ENCODE measurements at places on chromosomes 3 and 15. TPM values are rescaled to one million over a fixed set of nuclear protein-coding genes. Genes with fewer than 3 reads are reported as not detected.

DNA sequence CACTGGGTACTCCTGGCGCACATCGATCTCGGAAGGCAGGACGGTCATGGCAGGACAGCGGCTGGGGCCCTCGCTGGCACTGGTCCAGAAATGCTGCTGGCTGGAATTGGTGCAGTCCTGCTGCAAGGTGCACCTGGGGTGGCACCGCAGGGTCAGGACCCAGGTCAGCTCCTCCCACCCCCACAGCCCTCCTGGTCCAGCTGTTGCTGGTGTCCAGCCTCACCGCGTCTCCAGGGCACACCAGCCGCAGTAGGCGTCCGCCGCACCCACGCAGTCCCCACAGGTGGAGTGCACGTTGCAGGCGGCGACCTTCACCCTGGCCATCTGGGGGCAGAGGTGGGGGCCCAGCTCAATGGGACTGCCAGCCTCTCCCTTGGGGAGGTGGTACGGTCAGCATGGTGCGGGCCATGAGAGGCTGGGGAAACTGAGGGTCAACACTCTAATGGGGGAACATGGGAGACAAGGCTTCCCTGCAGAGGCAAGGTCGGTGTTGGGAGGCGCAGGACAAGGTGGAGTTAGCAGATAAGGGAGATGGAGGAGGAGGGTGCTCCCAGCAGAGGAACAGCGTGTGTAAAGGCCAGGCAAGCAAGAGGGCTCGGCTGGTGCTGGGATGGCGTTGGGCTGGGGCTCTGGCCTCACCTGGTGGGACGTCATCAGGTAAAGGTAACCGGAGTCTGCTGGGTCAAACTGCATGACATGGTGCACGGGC lies 20.4 kb downstream of the PLXND1 start:
- H3K27me3 ChIP-seq = no peaks in the 10 kb centered on the region
- H3K36me3 ChIP-seq = no peaks in the 10 kb centered on the region
- no peak for DNase-seq
- H3K4me1 ChIP-seq = no peaks in the 10 kb centered on the region
- H3K4me3 ChIP-seq = no peak overlapping the region
- no peak overlapping the region for H3K27ac ChIP-seq

Gene RLBP1
- total RNA-seq = not detected

Gene WDR72
- total RNA-seq = 6.1 TPM

Gene SYNPR
- total RNA-seq = not detected

DNA sequence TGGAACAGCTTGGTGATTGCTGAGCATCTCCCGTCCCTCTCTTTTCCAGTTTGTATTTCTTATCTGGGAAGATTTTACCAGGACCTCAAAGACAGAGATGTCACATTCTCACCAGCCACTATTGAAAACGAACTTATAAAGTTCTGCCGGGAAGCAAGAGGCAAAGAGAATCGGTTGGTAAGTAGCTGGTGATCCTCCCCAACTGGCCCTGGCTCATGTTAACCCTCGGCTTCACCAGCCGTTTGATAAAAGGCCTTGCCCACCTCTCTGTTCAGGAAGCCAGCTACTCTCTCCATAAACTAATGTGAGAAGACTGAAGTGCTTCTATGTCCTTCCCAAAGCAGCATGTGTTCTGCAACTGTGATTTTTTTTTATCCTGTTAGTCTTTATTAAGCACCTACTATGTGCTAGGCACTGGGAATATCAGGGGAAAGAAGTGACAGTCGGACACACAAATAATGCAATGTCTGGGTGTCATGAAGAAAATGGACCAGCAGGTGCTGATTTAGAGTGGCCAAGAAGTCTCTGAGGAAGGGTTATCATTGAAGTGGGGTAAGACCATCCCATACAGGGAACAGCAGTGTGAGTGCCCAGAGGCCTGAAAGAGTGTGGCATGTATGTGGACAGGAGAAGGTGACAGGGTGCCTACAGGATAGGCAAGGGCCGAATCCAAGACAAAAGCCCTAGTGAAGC lies 1.2 kb downstream of the MANF start:
- H3K36me3 ChIP-seq = peaks cover 6% of the 10 kb centered on the region
- no peaks in the 10 kb centered on the region for H3K27me3 ChIP-seq
- H3K27ac ChIP-seq = peak overlapping the region; percentile 96
- H3K4me3 ChIP-seq = peak overlapping the region; percentile 63

DNA sequence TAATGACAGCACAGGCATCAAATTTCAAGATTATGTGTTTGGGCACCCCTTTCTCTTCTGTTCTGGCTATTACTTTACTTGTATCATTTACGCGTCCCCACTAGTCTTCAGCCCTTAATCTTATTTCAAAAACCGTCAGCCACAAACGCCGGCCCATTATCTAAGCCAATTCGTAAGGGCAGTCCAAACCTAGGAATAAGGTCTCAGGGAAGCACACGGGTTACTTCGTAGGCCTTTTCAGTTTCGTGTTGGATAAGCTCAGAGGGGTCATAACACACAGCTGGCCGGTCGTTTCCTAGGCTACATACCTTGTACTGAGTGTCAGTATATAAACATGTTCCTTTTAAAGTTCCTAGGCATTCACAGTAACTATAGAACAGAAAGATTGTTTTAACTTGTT lies 5.1 kb upstream of the DNAAF4 start:
- H3K4me3 ChIP-seq = no peak overlapping the region
- DNase-seq = no peak
- no peaks in the 10 kb centered on the region for H3K4me1 ChIP-seq

- H3K27me3 ChIP-seq = peaks cover 4% of the 10 kb centered on the region
- H3K36me3 ChIP-seq = no peaks in the 10 kb centered on the region
- H3K4me1 ChIP-seq = no peaks in the 10 kb centered on the region
- H3K27ac ChIP-seq = no peak overlapping the region
Observed at GRCh38 chr15:40235201-40235885, 3.5 kb upstream of the PAK6 start.

- H3K36me3 ChIP-seq = no peaks in the 10 kb centered on the region
- peaks cover 16% of the 10 kb centered on the region for H3K4me1 ChIP-seq
- no peak overlapping the region for H3K4me3 ChIP-seq
- no peak for DNase-seq
Observed at GRCh38 chr15:77416148-77416455, 3.8 kb downstream of the PEAK1 start.

Gene PPARG
- total RNA-seq = 15.7 TPM

DNA sequence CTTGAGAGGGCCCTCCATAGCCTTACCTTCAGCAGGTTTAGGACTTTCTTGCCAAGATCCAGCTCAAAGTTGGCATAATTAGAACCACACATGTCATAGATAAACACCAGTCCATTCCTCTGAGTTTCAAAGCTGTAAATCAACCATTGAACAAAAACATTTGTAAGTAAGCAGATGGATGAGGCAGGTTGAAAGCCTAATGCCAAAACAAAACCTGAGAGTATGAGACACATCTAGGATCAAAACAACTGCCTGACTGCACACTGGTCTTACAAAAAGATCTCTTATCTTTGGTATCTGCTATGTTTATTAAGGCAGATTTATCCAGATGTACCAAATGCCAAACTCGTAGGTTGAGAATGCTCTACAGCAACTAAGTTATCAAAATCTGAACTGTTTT lies 61.9 kb downstream of the PTPN9 start:
- H3K27ac ChIP-seq = no peak overlapping the region
- DNase-seq = no peak
- peaks cover 6% of the 10 kb centered on the region for H3K36me3 ChIP-seq
- no peak overlapping the region for H3K4me3 ChIP-seq

Gene CCR8
- not detected for total RNA-seq

DNA sequence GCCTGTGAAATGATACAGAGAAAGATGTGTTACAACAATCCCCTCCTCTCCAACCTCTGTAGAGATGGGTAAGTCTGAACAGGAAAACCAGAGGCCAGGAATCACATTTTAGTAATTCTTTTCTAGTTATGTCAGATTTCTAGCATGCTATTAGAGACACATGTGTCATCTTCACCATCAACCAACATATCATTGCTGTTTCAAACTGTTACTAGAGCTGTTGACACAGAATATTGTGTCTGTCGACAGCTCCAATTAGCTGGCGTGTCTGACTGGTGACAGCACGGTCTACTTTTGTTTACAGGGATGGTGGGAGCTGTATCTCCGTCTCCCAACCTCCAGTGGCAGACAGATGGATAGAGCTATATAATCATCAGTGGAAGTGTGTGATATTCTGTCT lies 393.2 kb downstream of the SOX2 start:
- DNase-seq = no peak
- H3K27ac ChIP-seq = no peak overlapping the region
- H3K36me3 ChIP-seq = no peaks in the 10 kb centered on the region

DNA sequence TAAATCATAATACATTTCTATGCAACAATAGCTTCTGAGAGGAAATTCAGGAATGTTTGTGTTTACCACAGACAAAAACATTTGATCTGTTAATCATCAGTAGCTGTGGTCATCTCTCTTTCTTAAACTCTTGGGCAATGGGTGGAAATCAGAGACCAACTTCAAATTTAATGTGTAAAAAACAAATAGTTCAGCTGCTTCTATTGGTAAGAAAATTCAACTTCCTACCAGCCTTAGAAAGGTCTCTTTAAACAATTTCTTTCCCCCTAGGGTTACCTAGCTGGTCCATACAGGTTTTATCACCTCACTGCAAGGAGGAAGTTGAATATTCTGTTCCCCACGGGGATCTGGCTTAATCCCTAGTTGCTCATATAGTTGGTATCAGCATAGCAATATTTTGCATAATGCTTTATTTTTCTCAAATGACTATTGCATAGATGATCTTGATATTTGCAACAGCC lies 20.3 kb upstream of the PPP4R2 start:
- H3K36me3 ChIP-seq = no peaks in the 10 kb centered on the region
- H3K4me3 ChIP-seq = no peak overlapping the region
- no peak overlapping the region for H3K27ac ChIP-seq
- no peak for DNase-seq
- H3K27me3 ChIP-seq = no peaks in the 10 kb centered on the region

Gene TRPM1
- total RNA-seq = not detected

DNA sequence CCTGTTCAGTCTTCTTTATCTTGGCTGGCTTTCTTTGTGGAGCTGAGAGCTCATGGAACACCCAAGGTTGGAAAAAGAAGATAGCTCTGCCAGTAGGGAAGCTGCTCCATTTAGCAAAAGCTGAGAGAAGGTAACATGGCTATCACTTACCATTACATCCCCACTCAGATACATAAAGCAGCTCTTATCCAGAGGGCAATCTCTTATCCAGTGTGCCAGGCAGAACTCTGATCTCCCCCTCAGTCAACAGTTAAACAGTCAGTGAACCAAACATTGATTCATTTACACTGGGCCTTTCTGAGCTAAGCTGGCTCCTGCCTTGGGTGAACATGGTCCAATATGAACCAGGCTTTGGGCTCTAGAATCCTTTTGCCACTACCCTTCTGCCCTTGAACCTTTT lies 624.2 kb downstream of the NTRK3 start:
- no peak for DNase-seq
- no peaks in the 10 kb centered on the region for H3K27me3 ChIP-seq
- no peak overlapping the region for H3K27ac ChIP-seq

DNA sequence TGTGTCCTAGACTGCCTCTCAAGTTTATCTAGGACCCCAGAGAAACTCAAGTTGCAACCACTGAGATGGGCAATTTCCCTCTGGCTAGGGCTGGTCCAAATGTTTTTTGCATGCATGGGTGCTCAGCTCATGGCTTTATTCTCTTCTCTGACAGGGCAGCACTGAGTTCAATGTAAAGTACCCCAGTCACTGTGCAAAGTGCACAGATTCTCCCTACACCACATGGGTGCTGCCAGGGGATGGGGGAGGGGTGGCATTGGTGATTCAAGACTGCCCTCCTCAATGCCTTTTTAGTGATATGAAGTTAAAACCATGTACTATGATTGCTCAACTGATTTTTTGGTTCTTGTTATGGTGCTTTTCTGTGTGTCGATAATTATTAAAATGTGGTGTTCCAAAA lies 14.8 kb upstream of the RAD51 start:
- no peak overlapping the region for H3K4me3 ChIP-seq
- no peaks in the 10 kb centered on the region for H3K4me1 ChIP-seq

GRCh38 chr3:53585627-53586026 lies 91.2 kb downstream of the CACNA1D start:
- no peak overlapping the region for H3K4me3 ChIP-seq
- H3K36me3 ChIP-seq = no peaks in the 10 kb centered on the region

DNA sequence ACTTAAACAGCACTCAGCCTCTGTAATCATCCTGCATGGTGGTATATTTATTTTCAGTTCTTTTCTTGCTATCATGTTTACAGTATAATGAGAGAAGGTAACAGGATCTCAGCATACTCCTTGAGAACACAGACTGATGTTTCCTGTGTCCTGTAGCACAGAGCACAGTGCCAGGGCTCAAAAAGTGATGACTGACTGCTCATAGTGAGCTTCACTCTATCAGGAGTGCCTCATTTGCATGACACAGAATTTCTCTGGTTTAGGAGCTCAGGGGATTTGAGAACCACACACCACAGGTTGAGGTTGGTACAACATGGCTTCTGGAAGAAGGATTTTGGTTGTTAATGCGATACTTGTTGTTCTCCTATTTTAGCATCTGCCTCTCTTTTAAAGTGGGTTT lies 68.5 kb upstream of the SLC2A2 start:
- H3K27ac ChIP-seq = no peak overlapping the region
- peaks cover 5% of the 10 kb centered on the region for H3K4me1 ChIP-seq
- H3K36me3 ChIP-seq = no peaks in the 10 kb centered on the region
- H3K4me3 ChIP-seq = no peak overlapping the region
- H3K27me3 ChIP-seq = no peaks in the 10 kb centered on the region

- H3K4me1 ChIP-seq = no peaks in the 10 kb centered on the region
- no peak overlapping the region for H3K4me3 ChIP-seq
- H3K36me3 ChIP-seq = no peaks in the 10 kb centered on the region
- no peak overlapping the region for H3K27ac ChIP-seq
- no peak for DNase-seq
- no peaks in the 10 kb centered on the region for H3K27me3 ChIP-seq
Observed at GRCh38 chr3:58998476-58999117, 51.2 kb downstream of the CFAP20DC start.

GRCh38 chr3:43043071-43043766 lies 62.7 kb downstream of the POMGNT2 start:
- H3K27ac ChIP-seq = peak overlapping the region; percentile 32
- no peaks in the 10 kb centered on the region for H3K27me3 ChIP-seq
- no peaks in the 10 kb centered on the region for H3K36me3 ChIP-seq
- no peaks in the 10 kb centered on the region for H3K4me1 ChIP-seq
- no peak overlapping the region for H3K4me3 ChIP-seq

GRCh38 chr15:69380100-69380725 lies 33.9 kb upstream of the KIF23 start:
- H3K27me3 ChIP-seq = no peaks in the 10 kb centered on the region
- H3K36me3 ChIP-seq = no peaks in the 10 kb centered on the region
- DNase-seq = no peak
- H3K4me1 ChIP-seq = no peaks in the 10 kb centered on the region
- no peak overlapping the region for H3K4me3 ChIP-seq

Gene MUC4
- total RNA-seq = not detected

Gene PGBD4
- total RNA-seq = 0.98 TPM

Gene STXBP5L
- total RNA-seq = not detected

Gene ATP13A5
- not detected for total RNA-seq

GRCh38 chr3:77134769-77135168 lies 94.9 kb downstream of the ROBO2 start:
- H3K27ac ChIP-seq = no peak overlapping the region
- no peak overlapping the region for H3K4me3 ChIP-seq
- H3K27me3 ChIP-seq = no peaks in the 10 kb centered on the region
- no peaks in the 10 kb centered on the region for H3K36me3 ChIP-seq
- DNase-seq = no peak
